CD4-positive, CD25-positive, alpha-beta regulatory T cell (primary cell): ENCODE measurements at places on chromosomes 6 and 20. TPM values are rescaled to one million over a fixed set of nuclear protein-coding genes. Genes with fewer than 3 reads are reported as not detected.

DZANK1 gene
- total RNA-seq, result 2.2 TPM

GSTA2 gene
- total RNA-seq, result not detected

YWHAB gene
- total RNA-seq, result 303 TPM

SLC26A8 gene
- total RNA-seq, result not detected

DNA sequence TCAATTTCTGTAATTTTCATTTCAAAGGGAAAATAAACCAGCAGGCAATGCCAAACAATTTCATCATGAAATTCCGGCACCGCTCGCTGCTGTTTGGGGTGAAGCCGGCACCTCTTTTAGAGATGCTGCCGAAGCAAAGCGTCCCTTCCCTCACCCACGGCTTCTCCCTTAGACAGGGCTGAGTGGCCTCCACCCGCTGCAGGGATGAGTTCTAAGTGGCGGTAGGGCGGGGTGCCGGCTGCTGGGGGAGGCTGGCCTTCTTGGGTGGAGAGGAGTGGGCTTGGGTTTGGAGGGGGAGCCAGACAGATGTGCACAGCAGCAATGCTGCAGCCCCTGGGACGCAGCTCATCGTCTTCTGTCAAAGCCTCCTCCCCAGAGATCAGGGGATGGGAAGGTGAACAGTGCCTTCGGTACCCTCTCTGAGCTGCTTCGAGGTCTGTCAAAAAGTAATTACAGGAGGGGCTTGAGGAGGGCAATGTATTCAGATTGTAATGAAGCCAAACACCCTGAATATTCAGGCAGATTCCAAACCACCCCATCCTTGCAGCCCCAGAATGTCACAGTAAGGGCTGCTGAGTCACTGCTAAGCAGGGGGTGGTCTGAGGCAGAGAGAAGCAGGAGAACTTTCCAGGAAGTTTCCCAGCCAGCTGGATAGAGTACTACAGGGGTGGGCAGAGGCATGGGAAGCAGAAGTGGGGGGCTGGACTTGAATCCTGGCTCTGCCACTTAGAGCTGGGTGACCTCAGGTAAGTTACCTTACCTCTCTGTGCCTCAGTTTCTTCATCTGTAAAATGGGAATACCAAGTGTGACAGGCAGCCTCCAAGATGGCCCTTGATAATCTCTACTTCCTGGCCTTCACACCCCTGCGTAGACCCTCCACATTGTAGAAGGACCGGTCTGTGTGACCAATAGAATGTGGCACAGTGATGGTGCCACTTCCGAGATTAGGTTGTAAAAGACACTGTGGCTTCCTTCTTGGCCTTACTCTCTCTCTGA, 96.6 kb downstream of the SULF2 start:
- H3K27ac ChIP-seq, result no peak overlapping the region
- H3K4me1 ChIP-seq, result no peaks in the 10 kb centered on the region
- H3K4me3 ChIP-seq, result no peak overlapping the region
- H3K27me3 ChIP-seq, result no peaks in the 10 kb centered on the region

GRCh38 chr20:36795691-36796090, 22.1 kb upstream of the DSN1 start:
- no peaks in the 10 kb centered on the region for H3K4me1 ChIP-seq
- H3K27ac ChIP-seq, result no peak overlapping the region

GRCh38 chr6:38492031-38492430, 147.7 kb downstream of the BTBD9 start:
- no peaks in the 10 kb centered on the region for H3K36me3 ChIP-seq
- DNase-seq, result no peak
- H3K4me3 ChIP-seq, result no peak overlapping the region
- H3K27me3 ChIP-seq, result no peaks in the 10 kb centered on the region

DNA sequence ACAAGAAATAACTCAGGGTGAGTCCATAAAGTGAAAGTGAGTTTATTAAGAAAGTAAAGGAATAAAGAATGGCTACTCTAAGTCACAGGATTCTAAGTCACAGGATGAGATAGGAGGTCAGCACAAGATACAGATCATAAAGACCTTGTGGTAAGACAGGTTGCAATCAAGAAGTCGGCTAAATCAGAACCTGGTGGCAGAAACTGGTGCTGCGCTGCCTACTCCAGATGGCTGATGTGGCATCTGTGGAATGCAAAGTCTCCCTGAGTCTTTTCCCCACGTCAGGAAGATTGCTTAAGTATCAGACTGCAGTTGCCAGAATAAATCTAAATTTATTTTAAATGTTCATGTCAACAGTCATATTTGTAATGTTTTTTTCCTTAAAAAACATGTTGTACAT, 10.7 kb upstream of the KCNK15 start:
- no peaks in the 10 kb centered on the region for H3K4me1 ChIP-seq
- no peak for DNase-seq
- H3K36me3 ChIP-seq, result no peaks in the 10 kb centered on the region
- H3K4me3 ChIP-seq, result no peak overlapping the region

DNA sequence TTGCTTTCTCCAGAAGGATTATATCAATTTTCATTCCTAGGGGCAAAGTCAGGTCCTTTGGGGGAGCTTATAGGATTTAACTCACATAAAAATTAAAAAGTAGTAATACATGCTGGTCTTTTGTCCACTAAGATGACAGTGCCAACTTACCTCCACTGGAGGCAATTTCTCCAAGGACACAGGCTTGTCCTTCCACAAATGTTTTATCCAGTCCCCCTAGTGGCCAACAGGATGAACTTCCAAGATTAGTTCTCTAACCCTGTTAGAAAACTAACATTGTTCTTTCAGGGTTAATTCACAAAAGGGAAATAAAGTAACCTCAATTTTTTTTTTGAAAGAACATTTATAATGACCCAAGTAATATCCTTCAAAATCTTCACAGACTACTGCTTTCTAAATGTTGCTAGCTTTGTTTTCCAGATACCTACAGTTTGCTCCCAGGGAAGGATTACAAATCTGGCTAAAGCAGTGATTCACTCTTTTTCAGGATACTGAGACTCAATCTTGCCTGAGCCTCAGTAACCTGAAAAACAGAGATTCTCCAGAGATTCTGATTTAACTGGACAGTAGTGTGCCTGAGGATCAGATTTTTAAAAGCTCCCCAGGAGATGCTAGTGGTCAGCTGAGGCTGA, 31.7 kb upstream of the UBR2 start:
- H3K27ac ChIP-seq, result no peak overlapping the region
- H3K27me3 ChIP-seq, result no peaks in the 10 kb centered on the region
- H3K4me3 ChIP-seq, result no peak overlapping the region
- no peak for DNase-seq
- no peaks in the 10 kb centered on the region for H3K36me3 ChIP-seq

- no peaks in the 10 kb centered on the region for H3K4me1 ChIP-seq
- H3K27me3 ChIP-seq, result no peaks in the 10 kb centered on the region
- no peak overlapping the region for H3K27ac ChIP-seq
- DNase-seq, result no peak
- no peaks in the 10 kb centered on the region for H3K36me3 ChIP-seq
These were observed 46.4 kb upstream of the COL21A1 start for GRCh38 chr6:56293781-56294180.
